ENCODE measurements at places on chromosomes 2 and 18. TPM values are rescaled to one million over a fixed set of nuclear protein-coding genes. Genes with fewer than 3 reads are reported as not detected.

DNA sequence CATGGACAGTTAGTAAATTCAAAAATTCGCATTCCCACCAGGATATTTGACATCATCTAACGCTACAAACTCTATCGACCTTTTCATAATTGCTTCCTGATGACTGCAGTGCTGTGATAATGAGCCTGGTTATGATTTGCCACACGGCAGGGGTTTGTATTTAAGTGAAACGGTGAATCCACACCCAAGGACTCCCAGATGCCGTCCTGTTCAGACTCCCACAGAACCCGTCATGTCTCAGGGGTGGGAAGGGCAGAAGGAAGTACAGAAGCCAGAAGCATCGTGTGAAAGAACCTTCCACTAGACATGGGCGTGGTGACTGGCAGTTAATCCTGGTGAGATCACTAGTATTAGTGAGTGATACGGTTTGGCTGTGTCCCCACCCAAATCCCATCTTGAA is 91.2 kb upstream of the TMEM18 start:
- no peak for DNase-seq

DNA sequence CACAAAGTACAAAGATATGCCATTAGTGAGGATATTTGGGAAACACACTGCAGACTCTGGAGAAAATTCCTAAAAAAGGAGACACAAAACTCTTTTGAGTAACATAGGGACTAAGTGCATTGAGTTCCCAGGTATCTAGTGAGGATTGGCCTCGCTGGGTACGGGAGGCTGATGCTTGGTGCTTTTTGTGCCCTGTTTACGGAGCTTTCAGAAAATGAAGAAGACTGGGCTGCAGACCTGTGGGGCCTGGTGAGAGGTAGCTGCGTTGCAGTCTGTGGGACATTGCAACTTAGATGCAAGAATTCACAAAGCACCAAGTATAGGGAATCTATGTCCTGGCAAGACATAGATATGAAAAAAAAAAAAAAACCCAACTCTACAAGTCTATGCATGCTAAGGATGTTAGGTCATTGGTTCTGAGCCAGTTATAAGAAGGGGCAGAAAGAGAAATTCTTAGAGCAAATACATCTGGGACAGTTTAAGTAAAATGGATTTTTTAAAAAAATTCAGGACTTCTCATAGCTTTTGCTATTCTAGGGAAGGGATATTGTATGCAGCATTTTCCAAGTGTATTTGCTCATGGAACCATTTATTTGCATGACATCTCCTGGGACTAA is 156.0 kb downstream of the SLC4A3 start:
- DNase-seq, result no peak

DSG2 gene
- total RNA-seq, result 36.5 TPM

DNA sequence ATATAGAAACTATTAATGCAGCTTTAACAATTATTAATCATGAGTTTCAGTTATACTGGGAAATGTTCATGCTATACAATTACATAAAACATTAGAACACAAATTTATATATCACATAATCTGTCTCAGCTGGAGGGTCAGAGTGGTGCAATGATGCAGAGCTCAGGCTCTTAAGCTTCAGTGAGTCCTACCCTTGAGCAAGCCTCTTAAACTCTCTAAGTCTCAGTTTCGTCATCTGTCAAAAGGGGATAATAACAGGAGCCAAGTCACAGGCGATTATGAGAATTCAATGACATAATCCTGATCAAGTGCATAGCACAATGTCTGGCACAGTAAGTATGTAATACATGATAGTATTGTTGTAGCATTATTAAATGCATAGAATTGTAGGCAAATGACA is 46.0 kb downstream of the LAMA1 start:
- no peak for DNase-seq

GRCh38 chr2:167592441-167592840 is 655.0 kb downstream of the STK39 start:
- DNase-seq, result no peak

- DNase-seq, result no peak
These were observed 112.1 kb downstream of the KLHL29 start for GRCh38 chr2:23497063-23497462.

DNA sequence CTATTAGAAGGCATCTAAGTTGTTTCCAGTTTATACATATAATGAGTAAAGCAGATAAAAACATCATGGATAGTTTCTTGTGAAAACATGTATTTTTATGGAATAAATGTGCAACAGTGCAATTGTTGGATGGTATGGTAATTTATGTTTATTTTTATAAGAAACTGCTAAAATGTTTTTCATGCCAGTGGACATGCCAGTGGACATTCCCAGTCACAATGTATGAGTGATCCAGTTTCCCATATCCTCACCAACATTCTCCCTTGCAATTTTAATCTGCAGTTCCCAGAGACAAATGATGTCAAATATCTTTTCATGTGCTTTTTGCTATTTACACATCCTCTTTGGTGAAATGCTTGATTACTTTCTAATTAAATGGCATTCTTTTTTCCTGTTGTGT is 818.6 kb downstream of the SUCLG1 start:
- no peak for DNase-seq

DNA sequence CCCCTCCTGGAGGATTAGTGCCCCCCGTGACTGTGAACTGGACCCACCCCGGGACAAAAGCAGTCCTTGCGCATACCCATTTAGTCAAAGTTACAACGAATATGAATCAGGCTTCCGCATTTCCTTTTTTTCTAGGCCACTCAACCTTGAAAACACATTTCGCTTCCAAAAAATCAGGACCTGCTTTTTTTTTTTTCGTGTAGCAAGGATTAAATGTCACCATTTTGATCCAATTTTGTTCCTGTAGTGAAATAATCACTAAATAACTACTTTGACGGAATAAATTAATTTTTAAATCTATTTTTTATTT is 464 bp upstream of the FTCDNL1 start:
- no peak for DNase-seq

DNA sequence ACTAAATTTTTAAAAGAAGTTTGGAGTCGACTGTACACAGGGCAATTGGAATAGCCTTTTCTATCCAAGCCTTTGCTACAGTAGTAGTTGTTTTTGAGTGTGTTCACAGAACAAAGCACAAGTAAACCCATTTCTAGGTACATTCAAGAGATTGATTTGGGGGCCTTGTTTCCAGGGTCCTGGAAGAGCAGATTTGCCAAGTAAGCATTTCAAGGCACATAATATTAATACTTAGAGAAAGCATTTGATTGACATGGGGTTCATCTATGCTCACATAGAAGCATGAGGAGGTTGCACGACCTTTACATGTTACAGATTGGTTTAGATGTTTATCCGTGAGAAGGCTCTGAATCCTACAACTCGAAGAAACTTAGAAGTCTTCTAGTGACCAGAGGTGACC is 324.1 kb downstream of the MYCN start:
- no peak for DNase-seq

DNA sequence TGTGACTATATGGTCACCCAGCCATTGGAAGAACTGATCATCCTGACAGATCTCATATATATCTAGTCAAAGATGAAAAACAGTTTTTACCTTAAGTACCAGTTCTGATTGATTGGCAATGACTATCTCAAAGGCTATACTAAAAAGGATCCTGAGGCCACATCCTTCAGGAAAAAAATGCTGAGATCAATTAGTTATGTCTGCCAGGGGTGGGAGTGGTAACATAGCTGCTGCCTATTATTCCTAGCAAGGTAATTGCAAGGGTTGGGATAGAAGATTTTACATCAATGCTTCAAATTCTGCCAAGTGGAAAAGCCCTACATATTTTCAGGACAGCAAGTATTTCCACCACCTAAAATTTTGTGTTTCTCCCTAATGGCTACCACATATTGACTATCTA is 114.7 kb downstream of the C1D start:
- DNase-seq, result no peak

GAL3ST2 gene
- total RNA-seq, result 3.1 TPM

DNA sequence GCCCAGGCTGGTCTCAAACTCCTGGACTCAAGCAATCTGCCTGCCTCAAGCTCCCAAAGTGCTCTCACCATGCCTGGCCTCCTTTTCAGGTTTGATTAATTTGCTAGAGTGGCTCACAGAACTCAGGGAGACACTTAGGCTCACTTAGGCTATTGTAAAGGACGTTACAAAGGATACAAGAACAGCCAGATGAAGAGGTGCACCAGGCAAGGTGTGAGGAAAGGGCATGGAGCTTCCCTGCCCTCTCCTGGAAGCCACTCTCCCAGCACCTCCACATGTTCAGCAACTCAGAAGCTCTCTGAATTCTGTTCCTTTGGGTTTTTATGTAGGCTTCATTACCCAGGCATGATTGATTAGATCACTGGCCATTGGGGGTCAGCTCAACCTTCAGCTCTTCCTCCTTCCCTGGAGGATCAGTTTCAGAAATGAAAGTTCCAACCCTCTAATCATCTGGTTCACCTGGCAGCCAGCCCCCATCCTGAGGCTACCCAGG is 78.7 kb upstream of the RGPD5 start:
- DNase-seq, result no peak
